ENCODE measurements at places on chromosomes 7 and 10.

DNA sequence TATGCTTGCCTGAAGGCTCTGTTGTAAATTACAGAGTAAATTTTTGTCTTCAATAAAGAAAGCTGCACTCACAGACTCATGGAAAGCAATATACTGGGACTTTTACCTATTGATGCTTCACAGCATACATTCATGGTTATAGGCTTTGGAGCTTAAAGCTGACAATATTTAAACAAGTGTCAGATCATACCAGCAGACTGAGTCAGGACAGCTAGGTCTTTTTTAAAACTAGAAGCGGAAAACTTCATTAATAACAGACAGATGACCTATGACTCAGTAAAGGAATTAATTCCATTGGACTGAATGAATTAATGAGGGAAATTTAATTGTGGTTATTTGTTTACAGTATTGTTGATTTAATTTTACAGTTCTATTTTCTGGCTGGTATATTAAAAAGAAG lies 165.8 kb upstream of the DGKB start:
- DNase-seq = no peak

- no peak for DNase-seq
Observed at GRCh38 chr10:33876584-33877400, 542.3 kb upstream of the NRP1 start.

GRCh38 chr10:62031507-62031906 lies 130.0 kb downstream of the ARID5B start:
- no peak for DNase-seq

GRCh38 chr7:114100810-114101209 lies 182.0 kb upstream of the PPP1R3A start:
- DNase-seq = no peak

- no peak for DNase-seq
Observed at GRCh38 chr10:116654816-116655215, 34.1 kb downstream of the PNLIPRP2 start.

- DNase-seq = no peak
Observed at GRCh38 chr10:4230036-4230435, 445.0 kb upstream of the KLF6 start.

DNA sequence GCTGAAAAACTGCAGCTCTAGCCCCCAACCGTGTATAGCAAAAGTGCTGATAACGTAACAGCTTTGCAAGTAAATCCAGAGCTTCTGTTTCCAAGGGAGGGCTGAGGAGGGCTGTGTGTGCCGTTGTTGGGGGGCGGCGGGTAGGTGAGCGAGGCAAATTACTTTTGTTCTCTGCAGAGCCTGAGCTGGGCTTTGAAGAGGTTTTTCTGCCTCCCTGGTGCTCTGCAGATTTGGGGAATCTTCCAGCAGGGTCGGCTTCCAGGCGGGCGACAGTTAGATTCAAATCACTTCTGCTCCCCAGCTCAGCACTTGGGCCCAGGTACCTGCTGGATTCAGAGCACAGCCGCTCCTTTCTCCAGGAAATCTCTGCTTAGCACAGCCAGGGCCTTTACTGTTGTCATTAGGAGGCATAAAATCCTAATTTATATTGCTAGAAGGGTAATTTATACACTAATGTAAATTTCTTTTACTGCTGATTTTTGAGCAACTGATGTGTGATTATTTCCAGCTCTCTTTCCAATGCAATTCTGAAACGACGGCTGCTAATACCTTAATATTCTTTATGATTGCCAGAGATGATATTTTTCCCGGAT lies 442.4 kb downstream of the TYW1 start:
- DNase-seq = no peak

GRCh38 chr7:143104759-143105158 lies 27.1 kb upstream of the PIP start:
- no peak for DNase-seq

- DNase-seq = no peak
Observed at GRCh38 chr10:71268247-71268691, 50.8 kb upstream of the SLC29A3 start.

GRCh38 chr10:73416571-73416970 lies 2.7 kb upstream of the ANXA7 start:
- no peak for DNase-seq

DNA sequence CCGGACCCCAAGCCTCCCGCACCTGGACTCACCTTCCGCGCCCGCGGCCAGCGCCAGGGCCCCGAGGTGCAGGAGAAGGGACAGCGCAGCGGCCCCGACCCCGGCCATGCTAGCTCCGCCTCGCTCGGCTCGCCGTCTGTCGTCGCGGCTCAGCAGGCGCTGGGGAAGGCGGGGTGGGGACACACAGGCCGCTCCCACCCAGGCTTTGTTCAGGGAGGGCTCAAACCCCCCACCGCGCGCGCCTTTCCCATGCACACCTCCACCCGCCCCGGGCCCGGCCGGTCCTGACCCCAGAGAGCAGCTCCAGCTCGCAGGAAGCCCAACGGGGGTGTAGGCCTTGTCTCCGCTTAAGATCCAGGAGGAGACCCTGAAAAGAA lies at the start of gene KCP:
Gene KCP (minus strand): TSS at position 141 of the 377 bp plus-strand sequence. CDS start 33 bp downstream, at position 108.
- no peak for DNase-seq

Data from stimulated activated CD4-positive, alpha-beta T cell treated with anti-CD3 and anti-CD28 coated beads, Interleukin-12 subunit alpha, Interleukin-12 subunit beta, amount 100 ng/mL, for 4 hours (primary cell).